ENCODE measurements at places on chromosomes 6 and 20. TPM values are rescaled to one million over a fixed set of nuclear protein-coding genes. Genes with fewer than 3 reads are reported as not detected.

DNA sequence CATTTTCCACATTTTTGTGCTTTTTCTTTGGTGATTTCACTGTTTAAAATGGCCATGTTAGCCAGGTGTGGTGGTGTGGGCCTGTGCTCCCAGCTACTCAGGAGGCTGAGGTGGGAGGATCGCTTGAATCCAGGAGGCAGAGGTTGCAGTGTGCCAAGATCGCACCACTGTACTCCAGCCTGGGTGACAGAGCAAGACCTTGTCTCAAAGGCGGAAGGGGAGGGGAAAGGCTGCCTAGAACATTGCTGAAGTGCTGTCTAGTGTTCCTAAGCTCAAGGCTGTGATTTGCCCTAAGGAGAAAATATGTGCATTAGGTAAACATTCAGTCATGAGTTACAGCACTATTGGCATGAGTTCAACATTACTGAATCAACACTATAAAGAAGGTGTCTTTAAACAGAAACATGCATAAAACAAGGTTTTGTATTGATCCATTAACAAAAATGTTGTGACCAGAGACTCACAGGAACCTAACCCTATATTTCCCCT is 14.0 kb downstream of the ZC2HC1B start:
- no peaks in the 10 kb centered on the region for H3K36me3 ChIP-seq
- no peak for DNase-seq
- no peaks in the 10 kb centered on the region for H3K4me1 ChIP-seq
- no peaks in the 10 kb centered on the region for H3K27me3 ChIP-seq
- H3K27ac ChIP-seq: no peak overlapping the region
- H3K4me3 ChIP-seq: no peak overlapping the region

- H3K4me3 ChIP-seq: no peak overlapping the region
- H3K36me3 ChIP-seq: no peaks in the 10 kb centered on the region
- H3K4me1 ChIP-seq: no peaks in the 10 kb centered on the region
- no peaks in the 10 kb centered on the region for H3K27me3 ChIP-seq
- H3K27ac ChIP-seq: no peak overlapping the region
Measured at GRCh38 chr6:170075659-170076223, 215.1 kb downstream of the DLL1 start.

DNA sequence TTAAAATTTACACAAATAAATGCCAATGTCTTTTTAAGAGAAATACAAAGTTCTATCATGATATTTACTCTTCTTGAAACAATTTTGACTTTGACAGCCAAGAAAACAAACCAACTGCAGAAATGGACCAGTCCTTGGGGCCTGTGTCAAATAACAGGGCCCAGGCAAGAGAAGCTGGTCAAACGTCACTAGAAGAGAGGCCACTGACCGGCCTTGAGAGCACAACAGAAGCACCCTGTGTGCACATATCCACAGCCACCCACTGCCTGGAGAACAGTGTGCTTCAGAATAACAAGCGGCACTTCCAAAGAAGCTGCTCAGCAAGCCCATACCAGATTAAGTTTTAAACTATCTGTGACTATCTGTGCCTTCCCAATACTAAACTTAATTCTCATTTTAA is 14.8 kb downstream of the APMAP start:
- H3K27ac ChIP-seq: no peak overlapping the region
- H3K36me3 ChIP-seq: no peaks in the 10 kb centered on the region
- H3K4me1 ChIP-seq: no peaks in the 10 kb centered on the region
- DNase-seq: no peak
- H3K4me3 ChIP-seq: no peak overlapping the region
- no peaks in the 10 kb centered on the region for H3K27me3 ChIP-seq

Gene NR2E1
- not detected for total RNA-seq

GRCh38 chr6:74631564-74631963 is 574.3 kb downstream of the COL12A1 start:
- H3K36me3 ChIP-seq: no peaks in the 10 kb centered on the region
- H3K27me3 ChIP-seq: no peaks in the 10 kb centered on the region
- no peak for DNase-seq
- no peak overlapping the region for H3K4me3 ChIP-seq
- no peak overlapping the region for H3K27ac ChIP-seq

Gene SLC17A2
- not detected for total RNA-seq

Gene MDFI
- total RNA-seq: 137 TPM

Gene GGT7
- 32.3 TPM for total RNA-seq

DNA sequence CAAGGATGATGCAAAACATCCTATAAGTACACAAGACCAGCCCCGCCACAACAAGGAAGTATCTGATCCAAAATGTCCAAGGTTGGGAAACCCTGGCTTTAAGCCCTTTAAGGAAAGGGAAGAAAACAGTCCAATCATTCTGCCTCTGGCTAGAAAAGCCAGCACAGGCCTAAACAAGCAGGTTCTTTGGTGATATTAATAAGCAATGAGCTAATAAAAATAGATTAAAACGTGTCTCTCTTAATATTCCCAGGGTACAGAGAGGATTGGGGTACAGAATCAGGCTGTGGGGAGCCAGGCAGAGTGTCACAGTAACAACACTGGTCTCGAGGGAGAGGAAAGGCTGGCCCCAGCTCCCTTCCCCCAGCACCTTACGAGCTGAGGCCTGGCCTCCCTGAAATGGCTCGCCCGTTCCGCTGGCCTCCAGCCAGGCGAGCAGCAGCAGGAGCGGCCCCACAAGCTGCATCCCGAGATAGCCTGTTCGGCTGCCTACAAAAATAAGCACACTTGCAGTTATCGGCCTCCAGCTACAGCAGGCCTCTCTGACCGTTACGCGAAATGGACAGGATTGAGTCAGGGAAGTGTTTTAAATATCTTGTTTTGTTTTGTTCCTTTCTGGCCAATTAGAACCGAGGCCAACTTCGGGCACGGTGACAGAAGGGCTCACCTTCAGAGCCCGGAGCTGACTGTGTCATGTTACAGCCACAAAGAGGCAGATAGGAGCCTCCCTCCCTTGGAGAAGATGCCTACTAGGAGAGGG is 4.0 kb upstream of the ZMYND8 start:
- H3K27me3 ChIP-seq: no peaks in the 10 kb centered on the region
- peaks cover 64% of the 10 kb centered on the region for H3K4me1 ChIP-seq
- no peak overlapping the region for H3K4me3 ChIP-seq
- no peaks in the 10 kb centered on the region for H3K36me3 ChIP-seq
- DNase-seq: peak; percentile 93
- peak overlapping the region; percentile 98 for H3K27ac ChIP-seq

- H3K27me3 ChIP-seq: no peaks in the 10 kb centered on the region
- H3K4me1 ChIP-seq: peaks cover 60% of the 10 kb centered on the region
- H3K36me3 ChIP-seq: peaks cover 3% of the 10 kb centered on the region
Measured at GRCh38 chr6:72784581-72784980, 162.7 kb downstream of the KCNQ5 start.

Gene HLA-DRA
- not detected for total RNA-seq

DNA sequence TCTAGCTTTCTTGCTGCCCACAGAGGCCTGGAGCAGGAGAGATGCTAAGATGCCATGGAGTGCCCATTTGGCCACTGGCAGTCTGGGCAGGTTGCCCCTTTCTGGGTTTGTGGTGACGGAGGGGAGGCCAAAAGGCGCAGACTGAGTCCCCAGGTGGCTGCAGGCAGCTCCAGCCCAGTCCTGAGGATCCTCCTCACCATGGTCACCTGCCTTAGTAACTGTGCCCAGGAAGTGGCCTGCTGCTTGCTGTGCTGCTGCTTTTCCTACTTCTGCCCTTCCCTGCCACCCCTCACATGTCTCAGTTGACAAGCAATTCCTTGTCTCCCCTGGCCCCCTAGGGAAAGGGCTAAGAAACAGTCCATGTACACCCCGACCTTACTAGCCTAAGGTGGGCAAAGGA is 35.3 kb upstream of the KIFC1 start:
- H3K36me3 ChIP-seq: no peaks in the 10 kb centered on the region
- no peaks in the 10 kb centered on the region for H3K27me3 ChIP-seq
- DNase-seq: no peak
- H3K4me1 ChIP-seq: peaks cover 18% of the 10 kb centered on the region
- no peak overlapping the region for H3K4me3 ChIP-seq

Gene RCAN2
- total RNA-seq: 33.8 TPM

GRCh38 chr20:25058051-25058846 is at the start of gene ACSS1:
ACSS1 (minus strand) TSS chr20:25058139; CDS start chr20:25058102, 37 bp downstream.
- H3K4me1 ChIP-seq: no peaks in the 10 kb centered on the region
- peak within 1 kb of the TSS; percentile 16 for H3K4me3 ChIP-seq
- H3K27ac ChIP-seq: no peak within 1 kb of the TSS
- no peaks in the 10 kb centered on the region for H3K36me3 ChIP-seq
- H3K27me3 ChIP-seq: peaks cover 100% of the 10 kb centered on the region

Gene TNFRSF6B
- 10.3 TPM for total RNA-seq

DNA sequence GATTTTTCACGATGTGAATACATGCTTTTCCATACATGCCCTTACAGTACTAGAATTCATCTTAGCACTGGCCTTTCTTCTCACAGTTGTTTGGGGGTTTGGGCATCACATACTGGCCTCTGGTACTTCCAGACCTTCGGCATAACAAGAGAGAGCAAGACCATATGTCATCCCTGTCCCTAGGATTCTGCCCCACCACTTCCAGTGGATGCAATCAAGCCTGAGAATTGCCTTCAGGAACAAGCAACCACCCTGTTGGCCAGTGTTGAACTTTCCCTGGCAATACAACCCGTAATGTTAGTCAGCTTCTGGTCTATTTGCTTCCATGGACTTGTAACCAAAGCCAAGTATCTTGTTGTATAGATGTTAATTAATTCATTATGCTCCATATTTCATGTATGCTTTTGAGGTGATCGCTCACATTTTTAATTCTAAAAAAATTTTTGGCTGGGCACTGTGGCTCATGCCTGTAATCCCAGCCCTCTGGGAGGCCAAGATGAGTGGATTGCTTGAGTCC is 15.4 kb upstream of the SLPI start:
- H3K36me3 ChIP-seq: no peaks in the 10 kb centered on the region
- no peaks in the 10 kb centered on the region for H3K4me1 ChIP-seq
- H3K27me3 ChIP-seq: no peaks in the 10 kb centered on the region
- H3K27ac ChIP-seq: no peak overlapping the region

GRCh38 chr6:77880501-77880900 is 227.7 kb downstream of the MEI4 start:
- no peak overlapping the region for H3K27ac ChIP-seq
- H3K4me3 ChIP-seq: no peak overlapping the region
- no peaks in the 10 kb centered on the region for H3K27me3 ChIP-seq
- H3K4me1 ChIP-seq: peaks cover 4% of the 10 kb centered on the region

DNA sequence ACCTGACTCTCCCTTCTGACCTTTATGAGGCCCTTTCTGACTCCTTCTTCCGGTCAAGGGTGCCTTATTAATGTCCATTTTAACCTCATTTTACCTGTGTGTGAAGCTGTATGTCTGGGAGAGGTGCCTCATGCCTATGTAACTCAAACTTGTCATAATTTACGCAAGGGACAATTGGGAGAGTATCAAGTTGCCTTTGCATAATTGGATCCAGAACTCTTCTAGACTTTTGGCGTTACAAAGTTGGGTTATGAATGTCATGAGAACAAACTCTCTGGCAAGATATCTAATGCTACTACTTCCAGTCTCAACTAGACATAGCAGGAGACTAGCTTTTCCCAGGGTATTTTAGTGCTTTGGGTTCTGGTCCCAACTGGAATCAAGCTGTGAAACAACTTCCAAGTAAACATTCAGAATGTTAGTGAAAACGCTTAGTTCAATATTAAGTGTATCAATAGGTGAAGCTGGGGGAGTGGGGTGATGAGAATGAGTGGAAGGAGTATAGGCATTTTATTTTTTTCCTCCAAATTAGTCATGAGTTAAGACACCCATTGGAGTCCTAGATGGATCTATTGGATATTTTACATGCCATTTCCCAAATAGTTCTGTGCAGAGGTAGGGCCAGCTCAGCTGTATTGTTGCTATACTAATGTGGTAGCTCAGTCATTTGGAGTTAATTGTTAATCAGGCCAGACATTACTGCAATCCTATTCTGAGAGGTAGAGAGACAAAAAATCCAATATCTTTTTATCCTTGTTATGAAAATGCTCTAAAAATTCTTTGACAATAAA is 159.9 kb downstream of the TFAP2B start:
- H3K27me3 ChIP-seq: peaks cover 43% of the 10 kb centered on the region
- H3K4me3 ChIP-seq: no peak overlapping the region
- no peaks in the 10 kb centered on the region for H3K4me1 ChIP-seq
- H3K36me3 ChIP-seq: no peaks in the 10 kb centered on the region

- no peaks in the 10 kb centered on the region for H3K36me3 ChIP-seq
- H3K4me3 ChIP-seq: no peak overlapping the region
- no peaks in the 10 kb centered on the region for H3K27me3 ChIP-seq
Measured at GRCh38 chr20:37523911-37524700, 3.1 kb downstream of the NNAT start.

Gene LSM14B
- total RNA-seq: 71.8 TPM

- no peaks in the 10 kb centered on the region for H3K4me1 ChIP-seq
- no peak for DNase-seq
- H3K36me3 ChIP-seq: no peaks in the 10 kb centered on the region
- H3K27ac ChIP-seq: no peak overlapping the region
- no peak overlapping the region for H3K4me3 ChIP-seq
Measured at GRCh38 chr6:42084889-42085288, 34.6 kb downstream of the TAF8 start.

GRCh38 chr6:1009103-1009502 is 302.8 kb upstream of the FOXQ1 start:
- H3K27ac ChIP-seq: no peak overlapping the region
- no peak overlapping the region for H3K4me3 ChIP-seq
- H3K36me3 ChIP-seq: no peaks in the 10 kb centered on the region
- H3K27me3 ChIP-seq: no peaks in the 10 kb centered on the region

DNA sequence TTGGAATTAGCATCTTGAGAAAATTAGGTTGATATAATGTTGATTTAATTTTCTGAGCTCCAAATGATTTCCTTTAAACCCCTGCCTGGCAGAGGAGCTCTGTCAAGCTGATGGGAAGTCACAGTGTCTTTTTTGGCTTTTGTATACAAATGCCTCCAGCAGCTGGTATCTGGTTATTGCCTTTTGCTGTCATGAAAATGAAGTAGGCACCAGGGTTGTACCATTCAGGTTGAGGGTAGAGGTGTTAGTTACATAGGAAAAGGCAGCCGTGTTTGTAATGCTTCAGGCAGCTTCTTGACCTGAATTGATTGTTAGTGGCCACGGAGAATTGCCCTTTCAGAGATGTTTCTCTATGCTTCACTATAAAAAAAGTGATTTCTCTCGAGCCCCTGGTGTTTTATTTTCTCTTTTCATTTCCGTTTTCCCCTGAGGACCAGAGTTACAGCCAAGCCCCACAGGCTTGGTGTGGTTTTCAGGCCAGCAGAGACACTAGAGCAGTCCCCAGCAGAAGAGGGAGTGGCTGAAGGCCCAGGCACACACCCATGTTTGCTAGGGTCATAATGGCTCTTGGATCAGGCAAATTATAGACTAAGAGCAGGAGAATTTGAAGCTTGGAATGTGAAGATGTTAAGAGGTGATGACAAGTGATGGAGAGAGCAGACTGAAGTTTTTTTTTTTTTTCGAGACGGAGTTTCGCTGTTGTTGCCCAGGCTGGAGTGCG is 21.6 kb downstream of the CMTR1 start:
- H3K27ac ChIP-seq: no peak overlapping the region
- H3K36me3 ChIP-seq: peaks cover 36% of the 10 kb centered on the region
- peaks cover 2% of the 10 kb centered on the region for H3K4me1 ChIP-seq
- no peaks in the 10 kb centered on the region for H3K27me3 ChIP-seq
- no peak for DNase-seq

- no peaks in the 10 kb centered on the region for H3K27me3 ChIP-seq
- H3K4me3 ChIP-seq: no peak overlapping the region
- no peak overlapping the region for H3K27ac ChIP-seq
- DNase-seq: no peak
- H3K4me1 ChIP-seq: no peaks in the 10 kb centered on the region
Measured at GRCh38 chr6:166346965-166347364, 4.6 kb upstream of the SFT2D1 start.

Measured in cardiac muscle cell (in vitro differentiated cells and primary cell).